Activated CD4-positive, alpha-beta T cell treated with anti-CD3 and anti-CD28 coated beads for 24 hours (primary cell): ENCODE measurements at places on chromosomes 3 and 15.

- no peak for DNase-seq
These were observed 335.9 kb upstream of the SLCO3A1 start for GRCh38 chr15:91517491-91518200.

DNA sequence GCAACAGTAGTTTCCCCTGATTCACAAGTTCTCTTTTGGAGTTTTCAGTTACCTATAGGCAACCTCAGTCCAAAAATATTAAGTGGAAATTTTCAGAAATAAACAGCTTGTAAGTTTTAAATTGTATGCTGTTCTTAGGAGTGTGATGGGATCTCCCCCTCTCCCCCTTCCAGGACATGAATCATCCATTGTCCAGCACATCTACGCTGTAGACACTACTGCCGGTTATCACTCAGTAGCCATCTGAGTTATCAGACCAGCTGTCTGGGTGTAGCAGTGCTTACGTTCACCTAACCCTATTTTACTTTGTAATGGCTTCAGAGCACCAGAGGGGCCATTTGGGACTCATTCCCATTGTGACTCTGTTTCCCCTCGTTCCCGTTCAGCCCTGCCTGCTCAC is 96.7 kb upstream of the PLXNA1 start:
- DNase-seq = no peak

DNA sequence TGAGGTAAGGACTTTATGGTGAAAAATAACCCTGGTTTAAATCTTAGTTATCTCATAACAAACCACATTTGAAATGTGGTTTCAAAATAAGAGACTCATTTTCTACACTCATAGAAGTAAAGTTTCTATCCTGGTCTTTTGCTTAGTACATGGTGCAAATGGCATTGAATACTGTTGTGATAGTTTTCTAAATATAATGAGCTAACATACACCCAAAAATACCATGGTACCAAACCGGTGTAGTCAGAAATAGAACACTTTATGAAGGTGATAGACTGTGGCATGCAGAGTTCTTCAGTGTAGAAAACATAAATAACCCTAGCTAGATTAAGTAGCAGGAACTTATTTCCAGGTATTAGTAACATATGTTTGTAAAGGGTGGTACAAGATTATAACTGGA is 629.4 kb downstream of the PLOD2 start:
- no peak for DNase-seq

DNA sequence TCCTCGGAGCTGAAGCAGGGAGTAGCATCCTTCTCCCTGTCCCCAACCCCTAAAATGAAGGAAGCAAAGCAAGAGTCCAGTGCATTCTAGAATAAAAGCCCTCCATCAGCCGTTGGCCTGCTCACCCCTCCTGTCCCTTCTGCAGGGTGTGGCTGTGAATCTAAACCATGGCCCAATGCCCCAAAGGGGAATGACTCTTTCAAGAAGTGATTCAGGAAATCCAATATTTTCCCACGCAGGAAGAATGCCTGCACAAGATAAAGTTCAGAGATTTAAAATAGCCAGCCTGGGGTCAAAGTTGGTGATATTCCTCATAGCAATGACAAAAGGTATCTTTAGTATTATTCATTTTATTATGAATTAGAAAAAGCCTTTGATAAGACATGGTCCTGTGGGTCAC is 38.5 kb downstream of the SLCO2A1 start:
- DNase-seq = no peak

DNA sequence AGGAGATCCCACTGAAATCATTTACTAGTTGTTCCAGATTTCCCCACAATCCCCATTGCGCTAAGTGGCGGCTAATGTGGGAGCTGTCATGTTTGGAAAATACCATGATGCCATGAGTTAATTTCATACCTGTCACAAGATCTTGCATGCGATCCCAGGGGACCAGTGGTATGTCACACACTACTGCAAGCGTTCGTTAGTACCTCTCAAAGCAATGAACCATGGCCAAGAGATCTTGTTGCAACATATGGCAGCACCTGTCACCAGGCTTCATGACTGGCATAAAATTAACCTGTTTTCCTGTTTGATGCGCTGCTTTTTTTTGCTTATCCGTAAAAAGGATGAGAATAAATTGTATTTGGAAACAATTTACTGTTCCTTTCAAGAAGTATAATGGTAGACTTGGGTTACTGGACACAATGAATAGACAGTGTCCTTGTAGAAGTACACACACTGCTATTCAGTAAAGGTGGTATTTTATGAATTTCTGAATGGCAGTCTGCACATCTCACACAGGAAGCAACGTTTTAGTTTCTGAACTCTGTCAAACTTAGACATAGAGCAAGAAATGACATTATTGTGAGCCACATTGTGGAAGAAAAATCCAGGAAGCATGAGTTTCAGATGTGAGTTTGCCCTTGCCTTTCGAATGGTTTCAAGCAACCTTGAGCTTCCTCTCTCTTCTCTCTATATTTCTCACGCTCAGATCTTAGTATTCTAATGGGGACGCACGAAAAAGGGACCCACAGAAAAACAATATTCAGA is 81.9 kb downstream of the CHL1 start:
- no peak for DNase-seq

DNA sequence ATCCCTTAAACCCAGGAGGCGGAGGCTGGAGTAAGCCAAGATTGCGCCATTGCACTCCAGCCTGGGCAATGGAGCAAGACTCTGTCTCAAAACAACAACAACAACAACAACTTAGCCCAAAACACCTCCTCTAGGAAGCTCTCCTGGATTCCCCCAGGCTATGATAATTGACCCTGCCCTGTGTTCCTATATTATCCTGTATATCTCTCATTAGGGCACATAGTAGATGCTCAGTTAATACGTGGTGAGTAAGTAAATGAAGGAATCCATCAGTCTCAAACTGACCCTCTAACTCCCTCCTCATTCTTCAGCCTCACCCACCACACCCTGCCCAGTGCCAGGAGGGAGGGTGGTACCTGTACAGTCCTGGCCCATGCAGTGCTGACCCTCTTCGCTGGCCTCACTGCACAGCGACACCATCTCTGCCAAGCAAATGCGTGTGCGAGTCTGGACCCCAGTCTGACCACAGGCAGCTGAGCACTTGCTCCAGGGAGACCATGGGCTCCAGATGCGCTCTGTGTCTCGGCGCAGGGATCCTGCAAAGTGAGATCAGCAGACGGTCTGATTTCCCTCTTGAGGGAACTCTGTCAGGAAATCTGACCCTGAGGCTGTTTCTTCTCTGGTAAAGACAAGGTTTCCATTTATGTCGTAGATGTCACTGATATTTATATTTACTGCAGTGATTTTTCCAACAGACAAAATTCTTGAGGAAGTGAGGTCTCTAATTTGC is 6.2 kb downstream of the CILP start:
- no peak for DNase-seq

DNA sequence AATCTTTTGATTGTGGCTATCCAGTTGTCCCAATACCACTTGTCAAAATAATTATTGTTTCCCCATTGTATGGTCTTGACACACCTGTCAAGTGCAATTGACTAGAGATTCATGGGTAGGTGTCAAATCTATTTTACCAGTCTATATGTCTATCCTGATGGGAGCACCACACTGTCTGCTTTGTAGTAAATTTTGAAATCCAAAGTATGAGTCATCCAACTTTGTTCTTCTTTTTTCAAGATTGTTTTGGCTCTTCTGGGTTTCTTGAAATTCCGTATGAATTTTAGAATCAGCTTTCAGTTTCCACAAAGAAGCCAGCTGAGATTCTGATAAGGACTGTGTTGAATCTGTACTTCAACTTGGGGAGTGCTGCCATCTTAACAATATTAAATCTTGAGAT is 71.9 kb downstream of the CSNK1G1 start:
- no peak for DNase-seq

DNA sequence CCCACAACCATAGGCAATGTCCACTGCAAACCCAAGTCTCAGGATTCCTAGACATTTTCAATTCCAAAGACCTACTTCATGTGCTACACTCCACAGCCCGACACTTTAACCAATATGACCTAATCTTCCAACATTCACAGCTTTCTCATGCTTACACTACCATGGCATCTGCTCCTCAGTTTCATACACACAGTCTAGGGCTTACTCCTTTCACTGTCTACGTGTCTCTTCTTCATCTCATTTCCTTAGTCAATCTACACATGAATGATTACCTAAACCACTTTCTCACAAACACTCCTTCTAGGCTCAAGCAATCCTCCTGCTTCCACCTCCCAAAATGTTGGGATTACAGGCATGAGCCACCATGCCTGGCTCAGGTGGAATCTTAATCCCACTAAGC is 106.3 kb downstream of the STAG1 start:
- DNase-seq = no peak

- no peak for DNase-seq
These were observed 23.9 kb downstream of the CRTAP start for GRCh38 chr3:33137691-33138090.
